ENCODE measurements at places on chromosomes 2 and 18. TPM values are rescaled to one million over a fixed set of nuclear protein-coding genes. Genes with fewer than 3 reads are reported as not detected.

PLCD4 gene
- total RNA-seq: 11.0 TPM

ROCK1 gene
- 56.5 TPM for total RNA-seq

DNA sequence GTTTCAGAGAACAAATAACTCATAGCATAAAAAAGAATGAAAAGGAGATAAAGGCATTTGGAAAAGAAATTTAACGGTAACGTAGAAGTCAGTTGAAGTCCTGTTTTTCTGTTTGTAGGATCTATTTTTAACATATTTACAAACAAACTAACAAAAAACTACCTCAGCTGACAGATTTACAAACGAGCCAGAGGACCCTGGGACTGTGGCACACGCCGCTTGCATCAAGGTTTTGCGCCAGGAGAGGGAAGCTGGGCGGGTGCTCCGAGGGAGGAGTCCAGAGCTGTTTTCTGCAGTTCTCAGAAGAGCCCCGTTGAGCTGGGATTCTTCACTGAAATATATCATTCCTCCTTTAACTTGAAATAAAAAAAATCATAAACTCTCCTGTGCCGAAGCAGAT is 13.6 kb upstream of the TMEM18 start:
- no peaks in the 10 kb centered on the region for H3K36me3 ChIP-seq
- H3K4me1 ChIP-seq: no peaks in the 10 kb centered on the region
- H3K4me3 ChIP-seq: no peak overlapping the region
- no peaks in the 10 kb centered on the region for H3K27me3 ChIP-seq
- H3K27ac ChIP-seq: no peak overlapping the region

DNA sequence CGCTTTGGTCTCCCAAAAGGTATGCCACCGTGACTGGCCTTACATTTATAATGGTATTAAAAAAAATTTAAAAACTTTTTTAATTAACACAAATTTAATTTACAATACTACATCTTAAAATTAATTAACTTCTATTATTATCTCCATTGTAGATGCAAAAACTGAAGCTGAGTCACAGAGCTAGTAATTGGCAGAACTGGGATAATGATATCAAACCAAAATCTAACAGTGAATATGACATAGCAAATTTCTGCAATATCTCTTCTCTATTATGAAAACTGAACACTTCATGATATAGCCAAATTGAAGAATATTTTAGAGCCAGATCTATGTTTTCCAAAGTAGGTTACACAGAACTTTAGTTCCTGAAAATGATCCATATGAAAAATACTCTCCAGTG is 66.4 kb upstream of the CHAC2 start:
- H3K36me3 ChIP-seq: peaks cover 2% of the 10 kb centered on the region
- H3K4me1 ChIP-seq: no peaks in the 10 kb centered on the region
- H3K27ac ChIP-seq: no peak overlapping the region

DNA sequence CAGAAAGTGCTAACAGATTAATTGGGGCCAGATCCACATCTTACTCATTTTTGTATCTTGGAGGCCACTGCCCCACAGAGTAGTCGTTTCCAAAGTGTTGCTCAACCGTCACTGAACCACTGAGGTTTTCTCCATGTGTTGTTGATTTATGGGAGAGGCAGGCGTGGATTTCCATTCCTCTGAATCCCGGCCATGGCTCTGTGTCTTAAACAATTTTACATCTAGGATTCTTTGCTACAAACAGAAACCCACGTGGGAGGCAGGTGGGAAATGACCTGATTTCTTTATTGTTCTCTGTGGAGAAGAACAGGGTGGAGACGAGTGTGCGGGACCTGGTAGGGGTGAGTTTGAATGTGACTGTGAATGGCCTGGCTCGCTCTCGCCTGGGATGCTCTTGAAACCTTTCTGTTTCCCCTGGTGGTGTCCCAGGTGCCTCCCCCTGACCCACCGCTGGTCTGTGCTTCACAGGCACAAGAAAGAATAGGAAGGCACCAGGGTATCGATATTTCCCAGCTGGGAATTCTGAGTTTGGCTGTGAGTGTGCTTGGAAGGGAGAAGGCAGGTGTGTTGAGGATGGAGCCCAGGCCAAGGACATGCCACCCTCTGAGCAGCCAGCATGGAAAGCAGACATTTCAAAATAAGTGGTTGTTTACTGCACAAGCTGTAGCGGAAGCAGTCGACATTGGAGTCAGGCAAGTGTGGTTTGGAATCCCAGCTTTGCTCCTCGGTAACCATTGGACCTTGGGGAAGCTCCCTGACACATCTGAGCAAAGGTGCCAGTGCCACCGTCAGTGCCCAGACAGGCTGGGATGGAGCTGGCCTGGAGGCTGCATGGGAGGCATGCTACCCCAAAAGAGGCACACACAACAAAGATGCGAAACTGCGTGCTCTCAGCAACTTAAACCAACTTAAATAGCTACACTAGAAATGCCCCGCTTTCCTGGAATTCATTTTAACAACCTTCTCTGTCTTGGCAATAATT is 50.0 kb downstream of the LPIN1 start:
- H3K27me3 ChIP-seq: no peaks in the 10 kb centered on the region
- no peak for DNase-seq
- no peak overlapping the region for H3K27ac ChIP-seq
- no peak overlapping the region for H3K4me3 ChIP-seq
- peaks cover 50% of the 10 kb centered on the region for H3K36me3 ChIP-seq

MBD1 gene
- 79.3 TPM for total RNA-seq

TMEM169 gene
- total RNA-seq: 4.6 TPM

All from kidney (tissue), 22 donors.